RPMI8226 (cell line): ENCODE measurements at places on chromosomes 3 and 15.

GRCh38 chr15:69082021-69082502 is 67.6 kb downstream of the NOX5 start:
- no peak for DNase-seq

DNA sequence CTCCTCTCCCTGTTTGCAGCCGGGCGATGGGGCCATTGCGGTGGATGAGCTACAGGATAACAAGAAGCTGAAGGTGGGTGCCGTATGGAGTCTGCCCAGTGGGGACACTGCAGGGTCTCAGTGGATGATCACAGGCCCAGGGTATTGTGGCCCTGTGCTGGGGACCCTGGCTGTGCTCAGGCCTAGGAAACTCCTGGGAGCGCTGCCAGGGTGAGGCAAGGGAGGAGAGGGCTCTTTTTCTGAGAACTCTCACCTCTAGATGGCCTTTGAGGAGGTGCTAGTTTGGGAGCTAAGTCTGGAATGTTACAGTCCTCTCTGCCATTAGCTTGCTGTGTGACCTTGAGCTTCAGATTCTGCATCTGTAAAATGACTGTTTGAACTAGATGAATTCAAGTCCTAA is 16.4 kb downstream of the SLC24A1 start:
- DNase-seq: no peak

DNA sequence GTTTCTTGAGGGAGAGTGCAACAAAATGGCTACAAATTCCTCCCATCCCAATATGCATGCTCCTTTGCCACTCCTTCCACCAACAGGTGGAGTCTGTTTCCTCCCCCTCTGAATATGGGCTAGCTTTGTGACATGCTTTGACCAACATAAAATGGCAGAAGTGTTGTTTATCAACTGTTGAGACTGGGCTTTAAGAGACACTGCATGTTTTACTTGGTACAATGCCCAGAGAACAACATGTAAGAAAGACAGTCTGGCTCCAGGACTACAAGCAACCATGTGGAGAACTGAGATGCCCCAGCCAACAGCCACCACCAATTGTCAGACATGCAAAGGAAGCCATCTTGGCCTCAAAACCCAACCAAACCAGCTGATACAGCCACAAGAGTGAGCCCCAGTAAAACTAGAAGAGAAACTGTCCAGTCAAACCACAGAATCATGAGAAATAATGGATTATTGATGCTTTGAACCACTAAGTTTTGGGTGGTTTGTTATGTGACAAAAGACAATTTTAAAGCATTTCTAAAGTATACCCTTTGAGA is 40.5 kb downstream of the NUDT16 start:
- DNase-seq: no peak

DNA sequence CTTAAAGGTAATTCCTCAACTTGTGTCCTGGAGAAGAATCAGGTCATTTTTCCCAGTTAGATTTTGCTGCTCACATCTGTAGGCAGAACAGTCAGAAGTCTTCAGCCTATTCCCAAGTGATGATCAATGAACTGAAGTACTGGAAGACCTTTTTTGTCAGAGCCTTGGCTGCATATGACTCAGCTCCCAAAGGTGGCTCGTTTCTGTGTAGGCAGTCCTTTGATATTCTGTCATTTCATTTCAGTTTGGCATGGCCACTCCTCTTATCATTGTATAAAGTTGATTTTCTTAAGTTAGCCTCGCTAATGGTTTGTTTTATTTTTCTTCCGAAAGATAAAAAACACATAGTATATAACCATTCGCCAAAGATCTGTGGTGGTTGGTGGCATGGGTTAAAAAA is 90.7 kb downstream of the KLHL25 start:
- DNase-seq: no peak

GRCh38 chr15:40046721-40047414 is 7.9 kb upstream of the SRP14 start:
- DNase-seq: no peak

DNA sequence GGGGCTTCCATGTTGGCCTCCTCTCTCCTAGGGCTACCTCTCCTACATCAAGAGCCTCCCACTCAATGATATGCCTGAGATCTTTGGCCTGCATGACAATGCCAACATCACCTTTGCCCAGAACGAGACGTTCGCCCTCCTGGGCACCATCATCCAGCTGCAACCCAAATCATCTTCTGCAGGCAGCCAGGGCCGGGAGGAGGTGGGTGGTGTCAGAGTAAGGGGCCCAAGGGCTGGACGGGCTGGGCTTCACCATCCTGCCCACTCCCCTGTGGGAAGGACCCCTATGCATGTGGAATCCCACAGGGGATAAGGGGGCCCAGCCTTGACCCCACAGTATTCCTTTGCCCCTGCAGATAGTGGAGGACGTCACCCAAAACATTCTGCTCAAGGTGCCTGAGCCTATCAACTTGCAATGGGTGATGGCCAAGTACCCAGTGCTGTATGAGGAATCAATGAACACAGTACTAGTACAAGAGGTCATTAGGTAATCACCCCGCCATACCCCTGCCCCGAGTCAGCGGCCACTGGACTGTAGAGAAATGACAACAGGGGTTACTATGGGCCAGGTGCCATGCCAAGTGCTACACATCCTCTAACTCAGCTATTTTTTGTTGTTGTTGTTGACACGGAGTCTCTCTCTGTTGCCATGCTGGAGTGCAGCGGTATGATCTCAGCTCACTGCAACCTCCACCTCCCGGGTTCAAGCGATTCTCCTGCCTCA is 47.1 kb downstream of the SEMA3G start:
- no peak for DNase-seq

DNA sequence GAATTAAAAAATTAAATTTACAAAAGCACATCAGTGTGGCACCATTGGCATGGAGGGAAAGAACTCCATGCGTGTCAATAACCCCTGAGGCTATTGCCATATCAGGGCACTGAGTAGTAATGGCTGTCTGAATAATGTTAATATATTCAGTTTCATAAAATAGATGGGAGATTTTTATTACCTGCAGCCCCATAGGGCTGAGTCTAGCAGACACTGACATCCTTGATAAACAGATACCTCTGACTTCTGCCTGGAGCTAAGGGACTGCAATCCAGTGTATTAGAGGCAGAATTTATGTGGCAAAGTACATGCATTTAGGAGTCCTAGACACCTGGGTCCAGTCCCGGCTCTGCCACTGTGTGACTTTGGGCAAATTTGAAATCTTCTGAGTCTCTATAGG is 38.8 kb upstream of the SV2B start:
- DNase-seq: no peak
